ENCODE measurements at places on chromosomes 2 and 18.

DNA sequence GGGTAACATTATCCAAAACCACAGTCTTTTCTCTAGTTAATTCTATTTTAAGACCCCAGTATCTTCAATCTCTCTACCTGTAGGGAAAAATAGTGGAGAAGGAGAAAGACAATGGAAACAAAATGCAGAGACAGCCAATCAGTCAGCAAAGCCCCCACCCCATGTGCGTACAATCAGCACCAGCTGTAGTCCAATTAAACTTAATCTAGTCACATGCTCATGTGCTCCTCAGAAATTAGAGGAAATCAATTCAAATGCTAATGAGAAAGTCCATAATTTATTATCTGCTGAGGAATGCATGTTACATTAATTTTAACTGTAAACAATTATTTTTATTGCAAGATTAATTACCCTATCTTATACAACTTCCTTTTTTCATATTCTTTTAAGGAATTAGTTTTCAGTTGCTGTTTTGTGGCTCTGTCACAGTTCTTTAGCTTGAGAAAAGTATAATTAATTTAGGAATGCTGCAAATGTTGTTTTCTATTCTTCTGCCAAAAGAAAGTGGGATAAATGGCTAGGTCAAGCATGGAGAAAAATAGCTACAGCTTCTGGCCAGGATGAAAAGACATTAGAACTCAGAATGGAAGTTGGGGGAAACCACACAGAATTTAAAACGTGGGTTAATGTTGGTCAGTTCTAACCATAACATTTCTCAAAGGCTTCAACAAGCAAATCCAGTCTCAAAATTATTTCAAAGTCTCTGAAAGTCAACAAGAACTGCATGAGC is 232.4 kb upstream of the HNRNPA3 start:
- DNase-seq: no peak

DNA sequence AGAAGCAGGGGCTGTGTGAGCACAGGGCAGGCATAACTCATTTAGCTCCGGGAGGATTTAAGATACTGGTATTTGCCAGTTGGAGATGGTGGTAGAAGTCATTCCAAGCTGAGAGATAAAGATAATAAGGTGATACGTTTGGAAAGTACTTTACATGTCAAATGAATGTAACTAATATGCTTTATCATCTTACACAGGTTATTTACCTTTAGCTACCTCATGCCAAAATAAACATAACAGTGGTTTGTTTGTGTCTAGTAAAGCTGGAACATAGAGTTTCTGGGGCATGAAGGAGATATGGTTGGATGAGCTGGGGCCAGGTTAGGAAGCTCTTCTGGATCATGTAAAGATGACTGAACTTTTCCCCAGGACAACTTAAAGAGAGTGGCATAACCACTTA is 126.9 kb upstream of the PIK3C3 start:
- DNase-seq: no peak

GRCh38 chr2:235325151-235325550 is 168.7 kb upstream of the AGAP1 start:
- DNase-seq: no peak

GRCh38 chr2:219218217-219218731 is 484 bp downstream of the ABCB6 start:
- peak; percentile 92 for DNase-seq

- no peak for DNase-seq
These were observed 536.0 kb downstream of the TNS1 start for GRCh38 chr2:217466805-217467204.

DNA sequence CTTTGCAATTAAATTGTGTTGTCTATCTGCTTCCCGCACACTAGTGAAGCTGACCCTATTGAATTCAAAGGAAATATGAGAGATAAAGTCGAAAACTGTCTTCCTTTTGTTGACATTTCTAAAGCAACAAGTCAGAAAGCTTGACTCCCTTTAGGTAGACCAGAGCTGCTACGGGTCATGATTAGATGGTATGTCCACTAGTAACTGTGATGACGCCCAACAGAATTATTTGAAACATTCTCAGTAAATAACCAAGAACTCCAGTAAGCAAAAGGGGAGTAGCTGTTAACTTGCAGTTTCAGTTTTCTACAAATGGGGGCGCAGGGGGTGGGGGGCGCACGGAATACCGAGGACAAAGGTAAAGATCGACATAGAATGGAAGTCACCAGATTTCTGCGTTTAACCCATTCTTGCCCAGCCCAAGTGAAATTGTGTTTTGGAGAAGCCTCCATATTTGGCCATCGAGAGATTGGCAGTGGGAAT is 56.4 kb downstream of the CRIM1 start:
- no peak for DNase-seq

DNA sequence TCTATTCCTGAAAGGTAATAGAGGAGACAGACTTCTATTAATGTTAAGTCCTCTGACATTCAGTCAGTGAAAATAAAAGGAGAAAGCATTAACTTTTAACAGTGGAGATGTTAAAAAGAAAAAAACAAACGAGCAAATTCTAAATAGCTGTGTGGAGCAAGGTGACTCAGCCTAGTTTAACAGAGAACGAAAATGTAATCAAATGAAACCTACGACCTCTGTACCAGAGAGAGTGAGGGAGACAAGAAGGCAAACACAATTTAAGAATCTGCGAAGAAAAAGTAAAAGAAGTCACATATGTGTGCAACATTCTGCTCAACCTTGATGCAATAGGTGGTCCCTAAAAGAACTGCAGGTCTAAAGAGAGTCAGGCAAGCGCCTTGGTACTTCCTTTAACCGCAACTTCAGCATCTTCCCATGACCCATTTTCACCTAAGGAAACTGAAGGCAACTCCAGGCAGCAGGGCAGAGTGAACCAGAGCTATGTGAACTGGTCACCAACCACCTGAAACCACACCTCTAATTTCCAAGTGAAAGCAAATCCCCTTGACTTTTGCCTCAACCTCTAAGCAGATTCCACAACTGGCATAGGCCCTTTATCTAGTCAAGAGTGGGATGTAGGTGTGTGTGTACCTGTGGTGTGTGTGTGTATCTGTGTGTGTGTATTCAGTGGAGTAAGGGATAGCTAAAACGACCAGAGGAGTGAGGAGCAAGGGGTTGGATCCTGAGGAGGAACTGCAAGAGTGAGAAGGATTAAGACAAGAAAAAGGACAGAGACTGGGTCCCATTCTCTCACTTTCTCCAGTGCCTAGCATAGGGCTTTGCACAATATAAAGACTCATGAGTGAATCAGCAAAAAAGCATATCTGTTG is 43.0 kb downstream of the FIGN start:
- DNase-seq: no peak

- no peak for DNase-seq
These were observed 102.7 kb upstream of the TAF1B start for GRCh38 chr2:9740382-9741073.

GRCh38 chr2:88933980-88934379 is 242.5 kb downstream of the RPIA start:
- DNase-seq: no peak

DNA sequence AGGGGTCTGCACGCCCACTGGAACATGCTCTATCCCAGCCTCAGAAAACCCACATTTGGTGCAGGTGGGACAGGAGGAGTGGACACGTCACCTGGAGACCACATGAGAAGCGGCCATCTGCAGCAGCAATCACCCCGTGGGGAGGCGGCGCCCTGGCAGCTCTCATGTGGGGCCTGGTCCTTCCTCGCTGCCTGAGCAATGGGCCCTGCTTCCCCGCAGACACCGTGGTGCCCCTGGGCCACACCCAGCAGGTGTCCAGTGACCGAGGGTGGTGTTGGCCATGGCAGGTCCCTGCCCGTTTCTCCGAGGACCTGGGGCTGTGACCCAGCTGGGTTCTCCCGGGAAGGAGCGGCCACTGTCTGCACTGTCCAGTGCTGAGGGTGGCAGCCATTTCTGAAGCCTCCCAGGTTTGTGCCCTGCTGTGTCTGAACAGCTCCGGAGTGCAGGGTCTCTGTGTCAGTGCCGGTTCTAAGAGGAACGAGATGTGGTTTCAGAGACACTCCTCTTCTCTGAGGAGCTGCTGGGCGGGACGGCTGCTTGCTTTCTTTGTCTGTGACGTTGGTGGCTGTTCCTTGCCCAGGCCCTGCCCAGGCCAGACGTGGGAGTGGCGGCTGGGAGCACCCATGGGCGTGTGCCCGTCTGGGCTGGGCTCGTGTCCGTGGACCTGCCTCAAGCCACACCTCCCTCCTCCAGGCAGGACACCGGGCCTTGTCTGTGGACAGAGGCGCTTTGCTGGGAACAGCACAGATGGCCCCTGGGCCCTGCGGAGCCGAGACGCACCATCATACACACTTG is 44.8 kb downstream of the NFATC1 start:
- DNase-seq: no peak

DNA sequence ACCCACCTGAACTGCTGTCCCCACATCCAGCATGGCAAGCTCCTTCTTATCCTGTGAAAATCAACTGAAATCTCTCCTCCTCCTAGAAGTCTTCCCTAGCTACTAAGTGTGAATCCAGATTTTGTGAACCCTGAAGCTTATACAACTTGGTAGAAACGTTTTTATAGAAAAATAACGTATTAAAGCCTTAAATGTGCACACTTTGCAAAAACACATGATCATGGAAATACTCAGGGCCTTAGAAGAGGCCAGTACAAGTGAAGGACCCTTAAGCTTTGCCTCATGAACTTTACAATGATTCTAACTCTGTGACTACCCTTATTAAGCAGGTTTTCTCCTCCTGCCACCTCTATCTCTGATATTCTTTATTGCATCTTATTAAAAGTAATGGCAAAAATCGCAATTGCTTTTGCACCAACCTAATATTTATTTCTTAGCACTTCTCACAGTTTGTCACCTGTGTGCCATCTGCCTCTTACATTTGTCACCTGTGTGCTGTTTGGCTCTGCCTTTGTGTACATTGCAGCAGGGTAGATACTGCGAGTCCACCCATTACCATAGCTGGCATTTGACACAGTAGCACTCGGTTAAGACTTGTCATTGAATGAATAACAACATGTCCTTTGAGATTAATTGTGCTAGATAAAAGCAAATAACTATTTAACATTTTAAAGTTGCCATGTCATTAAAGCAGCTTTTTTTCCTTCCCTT is 42.2 kb downstream of the FRZB start:
- DNase-seq: peak; percentile 50

- no peak for DNase-seq
These were observed 215.5 kb downstream of the TFCP2L1 start for GRCh38 chr2:121069434-121069969.

- DNase-seq: peak; percentile 97
These were observed 258.5 kb downstream of the DOK6 start for GRCh38 chr18:69659142-69659651.

DNA sequence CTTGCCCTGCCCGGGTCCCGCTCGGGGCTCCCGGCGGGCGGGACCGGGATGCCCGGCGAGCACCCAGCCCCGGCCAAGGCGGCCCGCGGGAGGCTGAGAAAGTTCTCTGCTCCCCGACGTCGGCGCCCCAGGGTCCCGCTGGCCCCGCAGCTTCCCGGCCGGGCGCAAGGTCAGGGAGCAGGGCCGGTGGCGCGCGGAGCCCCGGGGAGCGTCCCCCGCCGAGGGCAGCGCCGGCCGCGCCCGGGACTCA is 331 bp downstream of the SERPINE2 start:
- DNase-seq: no peak

All from NCI-H1417 (cell line).